ENCODE measurements at places on chromosomes 13 and 19.

DNA sequence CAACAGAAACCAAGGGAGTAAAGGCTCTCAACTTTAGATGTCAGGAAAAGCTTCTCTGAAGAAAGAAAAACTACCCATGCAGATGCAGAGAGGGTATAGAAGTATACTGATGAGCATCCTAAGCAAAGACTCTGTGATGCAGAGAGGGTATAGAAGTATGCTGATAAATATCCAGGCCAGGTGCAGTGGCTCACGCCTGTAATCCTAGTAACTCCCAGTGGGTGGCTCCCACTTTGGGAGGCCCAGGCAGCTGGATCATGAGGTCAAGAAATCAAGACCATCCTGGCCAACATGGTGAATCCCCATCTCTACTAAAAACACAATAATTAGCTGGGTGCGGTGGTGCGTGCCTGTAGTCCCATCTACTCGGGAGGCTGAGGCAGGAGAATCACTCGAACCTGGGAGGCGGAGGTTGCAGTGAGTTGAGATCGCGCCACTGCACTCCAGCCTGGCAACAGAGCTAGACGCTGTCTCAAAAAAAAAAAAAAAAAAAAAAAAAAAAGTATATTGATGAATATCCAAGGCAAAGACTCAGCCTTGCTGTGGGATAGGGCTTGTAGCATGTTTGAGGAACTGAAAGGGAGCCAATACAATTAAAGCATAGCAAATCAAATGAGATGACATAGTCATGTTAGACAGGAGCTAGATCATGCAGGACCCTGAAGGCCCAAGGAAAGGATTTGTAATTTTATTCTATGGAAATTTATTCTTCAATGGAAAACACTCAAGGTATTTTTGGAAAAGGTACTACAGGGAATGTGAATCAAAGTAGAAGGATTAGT is 14.9 kb downstream of the UBL3 start:
- DNase-seq: no peak

DNA sequence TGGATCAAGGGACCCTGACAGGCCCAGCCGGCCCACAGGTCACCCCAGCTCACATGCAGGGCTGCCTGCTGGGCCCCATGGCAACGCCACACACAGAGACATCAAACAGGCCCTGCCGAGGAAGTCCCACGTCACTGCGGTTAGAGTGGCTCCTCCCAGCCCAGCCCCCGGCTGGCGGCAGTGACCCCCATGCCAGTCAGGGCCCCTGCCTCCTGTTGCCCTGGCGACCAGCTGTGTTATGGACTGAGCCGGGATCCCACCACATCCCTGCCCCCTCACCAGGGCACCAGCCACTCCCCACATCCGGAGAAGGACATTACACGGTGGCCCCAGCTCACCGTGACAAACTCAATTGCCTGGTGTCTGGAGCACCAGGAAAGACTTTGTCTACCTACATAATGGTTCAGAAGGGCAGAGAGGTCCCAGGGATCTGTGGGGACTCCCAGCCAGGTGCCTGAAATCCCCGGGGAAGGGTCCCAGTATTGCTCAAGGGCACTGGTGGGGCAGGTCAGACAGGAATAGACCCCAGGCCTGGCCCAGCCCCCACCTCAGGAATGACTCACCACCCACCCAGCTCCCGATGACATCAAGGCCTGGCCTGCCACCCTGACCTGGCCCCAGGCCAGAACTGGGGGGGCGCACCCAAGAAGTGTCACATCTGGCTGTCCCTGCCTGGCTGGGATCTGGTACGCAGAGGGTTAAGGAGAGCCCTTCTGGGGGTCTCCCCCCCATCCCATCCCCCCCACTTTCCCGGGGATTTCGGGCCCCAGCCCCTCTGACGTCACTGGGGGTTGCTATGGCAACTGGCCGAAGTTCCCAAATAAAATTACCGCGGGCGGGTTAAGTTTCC is 30.2 kb upstream of the NANOS3 start:
- peak; percentile 87 for DNase-seq

DNA sequence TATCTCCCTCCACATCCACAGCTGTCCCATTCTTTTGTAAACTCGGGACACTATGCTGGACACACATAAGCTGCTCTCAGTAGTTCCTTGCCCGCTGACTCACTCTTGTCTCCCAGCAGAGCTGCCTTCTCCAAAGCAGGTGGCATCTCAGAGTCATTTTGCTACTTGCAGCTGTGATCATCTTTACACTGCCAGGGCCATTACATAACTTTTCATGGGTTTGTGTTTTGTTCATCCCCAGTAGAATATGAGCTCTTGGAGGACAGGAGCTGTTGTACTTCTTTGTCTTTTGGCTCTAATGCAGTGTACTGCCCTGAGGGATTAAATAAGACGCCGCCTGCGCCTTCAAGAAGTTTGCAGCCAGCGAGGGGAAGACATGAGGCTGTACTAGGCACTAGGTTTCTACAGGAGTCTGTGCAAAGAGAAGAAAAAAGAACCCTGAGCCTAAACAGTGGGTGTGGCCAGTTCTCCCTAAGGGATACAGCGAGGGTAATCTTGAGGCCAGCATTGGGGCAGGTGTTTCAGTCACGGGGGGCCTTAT is 40.8 kb upstream of the GPR183 start:
- no peak for DNase-seq

DNA sequence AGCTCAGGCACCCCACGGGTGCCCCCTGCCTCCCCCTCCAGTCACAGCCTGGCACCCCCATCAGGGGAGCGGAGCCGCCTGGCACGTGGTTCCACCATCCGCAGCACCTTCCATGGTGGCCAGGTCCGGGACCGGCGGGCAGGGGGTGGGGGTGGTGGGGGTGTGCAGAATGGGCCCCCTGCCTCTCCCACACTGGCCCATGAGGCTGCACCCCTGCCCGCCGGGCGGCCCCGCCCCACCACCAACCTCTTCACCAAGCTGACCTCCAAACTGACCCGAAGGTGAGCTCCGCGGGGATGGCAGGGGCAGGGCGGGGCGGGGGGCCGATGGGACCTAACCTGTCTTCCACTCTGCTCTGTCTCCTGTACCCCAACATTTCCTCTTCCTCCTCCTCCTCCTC is 25.0 kb downstream of the CKM start:
- DNase-seq: no peak

DNA sequence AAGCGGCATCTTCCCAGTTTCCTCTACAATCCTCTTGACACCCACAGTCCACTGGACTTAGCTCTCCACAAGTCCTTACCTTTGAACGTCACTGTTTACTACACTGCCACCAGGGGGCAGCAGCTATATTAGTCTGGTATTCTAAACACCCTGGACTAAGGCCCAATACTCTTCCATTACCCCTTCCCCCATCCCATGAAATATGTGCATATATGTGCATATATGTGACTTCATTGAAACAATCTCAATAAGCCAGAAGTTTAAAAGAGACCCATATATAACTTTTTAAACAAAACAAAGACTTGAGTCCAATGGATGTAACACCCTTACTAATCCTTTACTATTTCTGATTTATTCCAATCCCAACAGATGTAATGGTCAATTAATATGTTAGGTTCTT is 15.5 kb downstream of the GGACT start:
- peak; percentile 38 for DNase-seq

- DNase-seq: no peak
Observed at GRCh38 chr13:35566340-35566739, 89.9 kb upstream of the MAB21L1 start.

GRCh38 chr19:7215176-7215575 is 79.0 kb downstream of the INSR start:
- DNase-seq: no peak

GRCh38 chr13:110714797-110715394 is 1.4 kb downstream of the ING1 start:
- DNase-seq: peak; percentile 51

DNA sequence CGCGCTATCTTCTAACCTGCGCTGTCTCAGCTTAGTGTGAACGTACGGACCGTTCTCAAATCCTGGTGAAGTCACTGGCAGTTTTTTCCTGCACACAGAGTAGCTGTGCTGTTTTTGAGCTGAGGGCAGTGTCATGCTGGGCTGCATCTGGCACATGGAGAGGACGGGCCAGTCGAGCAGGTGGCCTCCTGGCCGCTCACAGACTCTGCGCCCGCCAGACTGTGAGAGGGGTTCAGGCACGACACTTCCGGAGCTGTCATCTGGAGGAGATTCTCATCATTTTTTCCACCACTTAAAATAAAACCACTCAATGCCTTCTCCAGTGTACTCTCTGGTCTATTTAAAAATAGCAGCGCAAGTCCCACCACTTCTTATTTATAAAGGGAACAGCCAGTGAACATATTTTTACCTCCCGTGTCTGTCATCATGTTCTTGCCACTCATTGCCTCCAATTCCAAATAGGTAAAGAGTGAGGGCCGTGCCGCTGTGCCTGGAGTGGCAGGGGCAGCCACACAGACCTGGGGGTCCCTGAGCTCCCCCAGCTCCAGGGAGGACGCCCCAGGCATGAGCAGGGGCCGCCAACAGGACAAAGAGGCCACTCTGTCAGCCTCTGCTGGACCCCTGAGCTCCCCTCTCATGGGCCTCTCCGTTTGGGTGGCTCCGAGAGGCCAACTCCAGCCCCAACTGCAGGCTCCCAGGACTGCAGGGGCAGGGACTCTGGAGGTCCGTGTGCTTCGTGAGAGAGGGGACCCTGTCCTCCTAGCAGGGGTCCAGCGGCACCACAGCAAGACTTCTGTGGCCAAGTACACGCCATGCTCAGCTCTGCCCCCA is 36.9 kb upstream of the GRTP1 start:
- DNase-seq: no peak

DNA sequence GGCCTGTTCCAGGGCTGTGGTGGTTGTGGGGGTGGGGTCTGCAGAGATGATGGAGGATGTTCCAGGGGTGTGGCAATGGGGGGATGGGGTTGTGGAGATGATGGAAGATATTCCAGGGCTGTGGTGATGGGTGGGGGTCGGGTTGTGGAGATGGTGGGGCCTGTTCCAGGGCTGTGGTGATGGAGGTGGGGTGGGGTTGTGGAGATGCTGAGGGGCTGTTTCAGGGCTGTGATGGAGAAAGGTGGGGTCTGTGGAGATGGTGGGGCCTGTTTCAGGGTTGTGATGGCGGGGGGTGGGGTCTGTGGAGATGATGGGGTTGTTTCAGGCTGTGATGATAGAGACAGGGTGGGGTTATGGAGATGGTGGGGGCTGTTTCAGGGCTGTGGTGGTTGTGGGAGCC is 62.0 kb downstream of the TEX29 start:
- no peak for DNase-seq

DNA sequence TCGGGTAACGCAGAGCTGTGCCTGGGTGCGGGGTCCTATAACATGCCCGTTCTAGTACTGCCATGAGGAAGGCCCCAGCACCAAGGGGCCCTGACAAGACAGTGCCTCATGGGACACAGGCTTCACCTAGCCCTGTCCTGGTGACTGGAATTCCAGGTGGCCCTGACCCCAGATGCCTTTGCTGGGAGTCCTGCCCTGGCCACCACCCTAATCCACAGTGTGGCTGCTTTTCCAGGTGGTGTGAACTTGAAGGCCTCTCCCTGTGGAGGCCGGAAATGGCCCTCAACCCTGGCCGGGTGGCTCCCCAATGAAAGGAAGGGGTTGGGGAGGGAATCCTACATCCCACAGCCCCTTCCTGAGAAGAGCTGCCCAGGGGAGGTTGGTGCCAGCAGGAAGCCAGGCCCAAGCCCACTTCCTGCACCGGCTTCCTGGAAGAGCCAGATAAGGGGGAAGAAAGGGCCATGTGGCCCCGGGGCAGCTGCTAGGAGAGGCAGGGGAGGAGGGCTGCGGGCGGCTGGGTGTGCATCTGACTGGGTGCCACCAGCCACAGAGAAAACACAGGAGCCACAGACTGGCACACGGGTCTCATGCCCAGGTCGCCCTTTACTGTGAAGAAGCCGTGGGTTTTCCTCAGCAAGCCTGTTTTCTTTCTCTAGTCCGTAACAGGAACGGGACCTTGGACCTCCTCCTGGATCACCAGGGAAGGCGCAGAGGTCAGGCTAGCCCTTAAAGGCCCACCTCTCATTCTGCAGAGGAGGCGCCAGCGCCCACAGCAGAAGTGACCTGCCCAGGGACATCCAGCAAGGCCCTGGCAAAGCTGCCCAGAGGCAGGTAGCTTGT is 4.7 kb downstream of the LSM4 start:
- DNase-seq: no peak

GRCh38 chr13:73334445-73334844 is 275.6 kb downstream of the KLF5 start:
- DNase-seq: no peak

DNA sequence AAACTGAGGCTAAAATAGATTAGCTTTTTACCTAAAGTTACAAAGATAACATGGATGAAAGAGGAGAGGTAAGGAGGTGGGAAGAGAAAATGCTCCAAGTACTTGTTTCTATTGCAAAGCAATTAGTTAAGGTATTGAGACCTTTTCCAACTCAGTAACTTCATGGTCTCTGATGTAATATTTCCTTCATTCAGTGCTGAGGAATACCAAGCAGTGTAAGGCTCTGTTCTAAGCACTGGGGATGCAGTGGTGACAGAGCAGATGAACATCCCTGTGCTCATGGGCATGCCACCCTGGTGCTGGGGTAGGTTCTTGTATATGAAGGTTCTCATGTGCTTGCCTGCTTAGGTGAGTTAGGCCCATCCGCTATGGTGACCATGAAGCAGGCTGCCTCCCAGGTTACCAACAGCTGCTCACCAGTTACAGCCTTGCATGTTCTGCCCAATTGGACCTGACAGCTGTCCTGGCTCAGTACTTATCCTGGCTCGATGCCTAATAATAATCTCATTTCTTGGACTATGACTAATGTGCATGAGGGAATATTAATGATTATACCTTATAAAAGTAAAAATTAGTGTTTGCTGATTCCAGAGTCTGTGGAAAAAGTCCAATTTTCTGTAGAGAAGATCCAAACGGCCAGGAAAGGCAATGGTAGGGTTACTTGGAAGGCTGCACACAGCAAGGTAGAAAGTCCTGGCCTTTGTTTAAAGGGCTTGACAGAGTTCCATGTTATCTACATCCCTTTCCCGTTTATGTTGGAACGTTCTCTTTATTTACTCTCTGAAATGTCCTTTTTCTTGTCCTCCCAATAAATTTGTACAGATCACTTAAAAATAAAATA is 48.3 kb downstream of the LATS2 start:
- no peak for DNase-seq
